CD4-positive, alpha-beta T cell treated with Interleukin-4 for 4 hours (primary cell): ENCODE measurements at places on chromosomes 1 and 21.

- DNase-seq, result no peak
These were observed 37.4 kb upstream of the HSD17B7 start for GRCh38 chr1:162753001-162753658.

GRCh38 chr1:147243228-147243685 is 773 bp downstream of the CHD1L start:
- no peak for DNase-seq

DNA sequence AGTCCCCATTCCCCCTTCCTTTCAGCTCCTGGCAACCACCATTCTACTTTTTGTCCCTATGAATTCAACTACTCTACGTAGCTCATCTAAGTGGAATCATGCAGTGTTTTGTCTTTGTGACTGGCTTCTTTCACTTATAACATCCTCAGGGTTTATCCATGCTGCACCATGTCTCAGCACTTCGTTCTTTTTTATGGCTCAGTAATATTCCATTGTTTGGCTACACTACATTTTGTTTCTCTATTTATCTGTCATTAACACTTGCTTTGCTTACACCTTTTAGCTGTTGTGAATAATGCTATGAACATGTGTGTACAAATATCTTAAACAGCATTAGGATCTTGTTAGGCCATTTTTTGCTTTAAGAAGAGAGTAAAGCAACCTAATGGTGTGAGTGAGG is 1.5 kb upstream of the MRPS14 start:
- DNase-seq, result no peak

- DNase-seq, result no peak
These were observed 109.4 kb downstream of the NAV1 start for GRCh38 chr1:201648066-201648906.

DNA sequence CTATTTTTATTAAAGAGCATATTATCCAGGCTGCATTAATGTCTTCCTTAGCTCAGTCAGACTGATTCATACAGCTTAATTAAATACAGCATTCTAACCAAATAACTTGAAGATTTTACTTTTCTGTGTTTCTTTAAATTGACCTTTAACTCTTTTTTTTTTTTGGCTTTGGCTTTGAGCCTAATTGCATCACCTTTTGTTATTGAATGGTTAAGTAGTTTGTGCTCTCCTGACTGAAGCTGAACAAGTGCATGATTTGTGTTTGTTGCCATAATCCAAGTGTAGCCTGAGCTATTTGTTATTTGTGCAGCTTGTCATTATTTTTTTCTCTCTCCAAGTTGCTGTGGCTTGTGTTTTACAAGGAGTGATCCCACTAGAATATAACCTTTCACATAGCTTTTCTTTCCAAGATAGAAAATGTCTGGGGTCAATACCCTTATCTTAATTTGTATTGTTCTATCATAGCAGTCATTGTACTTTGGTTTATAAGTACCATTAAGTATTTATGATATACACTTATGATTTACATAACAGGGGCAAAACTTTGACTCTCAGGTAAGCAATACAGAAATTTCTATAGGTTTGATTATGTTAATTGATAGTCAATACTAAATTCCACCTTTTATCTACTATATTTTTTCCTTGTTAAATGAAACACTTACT is 31.6 kb downstream of the CDC14A start:
- DNase-seq, result no peak

DNA sequence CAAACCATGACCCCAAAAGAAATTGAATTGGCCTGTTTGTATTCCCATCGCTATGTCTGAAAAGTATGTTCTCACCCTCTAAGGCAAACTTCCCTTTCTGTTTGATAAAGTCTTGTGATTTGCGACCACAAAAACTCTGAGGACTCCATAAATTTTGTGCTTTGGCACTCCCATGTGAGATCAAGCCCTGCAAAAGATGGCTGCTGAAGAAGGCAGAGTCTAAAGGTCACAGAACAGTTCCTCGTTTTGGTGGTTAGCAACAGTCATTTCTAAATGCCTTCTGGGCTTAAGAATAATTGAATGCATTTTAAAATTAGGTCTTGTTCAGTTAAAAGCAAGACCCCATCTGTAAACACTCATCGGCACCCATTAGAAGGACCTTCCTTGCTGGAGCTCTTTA is 441.6 kb downstream of the OMA1 start:
- no peak for DNase-seq

DNA sequence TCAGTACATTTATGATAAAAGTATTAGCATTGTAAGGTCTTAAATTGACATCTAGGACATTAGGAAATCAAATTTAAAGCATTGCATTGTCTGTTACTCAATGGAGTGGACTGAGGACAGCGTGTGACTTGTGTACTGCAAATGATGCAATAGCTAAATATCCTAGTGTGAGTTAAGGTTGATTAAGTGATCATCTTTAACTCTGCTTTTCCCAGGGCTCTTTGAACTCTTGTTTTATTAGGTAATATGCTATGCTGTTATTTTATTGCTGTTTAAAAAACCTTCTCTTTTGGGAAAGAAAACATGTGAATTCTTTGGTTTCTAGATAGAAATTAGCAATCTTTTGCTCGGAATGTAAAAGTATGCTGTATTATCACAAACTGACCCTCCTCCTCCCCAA is 38.6 kb downstream of the NFIA start:
- no peak for DNase-seq

DNA sequence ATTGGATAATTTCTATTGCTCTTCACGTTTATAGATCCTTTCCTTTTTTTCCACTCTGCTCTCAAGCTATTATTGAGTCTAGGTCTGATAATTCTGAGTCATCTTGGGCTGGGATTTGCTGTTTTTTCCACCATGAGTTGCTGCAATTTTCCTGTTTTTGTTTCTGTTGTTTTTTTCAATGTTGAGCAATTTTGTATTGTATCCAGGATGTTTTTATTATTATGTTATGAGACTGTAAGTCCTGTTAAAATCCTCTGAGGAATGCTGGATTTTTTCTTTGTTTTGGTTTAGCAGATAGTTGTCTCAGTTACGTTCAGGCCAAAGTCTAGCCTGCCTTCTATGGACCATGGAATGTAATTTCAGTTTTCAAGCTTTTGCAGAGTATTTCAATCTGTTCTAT is 13.0 kb upstream of the SLC35A3 start:
- no peak for DNase-seq

- no peak for DNase-seq
These were observed 71.4 kb upstream of the APOBEC4 start for GRCh38 chr1:183724350-183725042.

GRCh38 chr1:215407575-215407974 is 159.5 kb upstream of the KCTD3 start:
- DNase-seq, result no peak

- no peak for DNase-seq
These were observed 5.7 kb downstream of the GJA5 start for GRCh38 chr1:147754661-147755060.

- DNase-seq, result no peak
These were observed 217.4 kb downstream of the FGGY start for GRCh38 chr1:59514061-59514909.

GRCh38 chr1:115130786-115131185 is 41.5 kb upstream of the TSPAN2 start:
- no peak for DNase-seq

GRCh38 chr1:94772845-94773244 is 47.3 kb upstream of the SLC44A3 start:
- no peak for DNase-seq

DNA sequence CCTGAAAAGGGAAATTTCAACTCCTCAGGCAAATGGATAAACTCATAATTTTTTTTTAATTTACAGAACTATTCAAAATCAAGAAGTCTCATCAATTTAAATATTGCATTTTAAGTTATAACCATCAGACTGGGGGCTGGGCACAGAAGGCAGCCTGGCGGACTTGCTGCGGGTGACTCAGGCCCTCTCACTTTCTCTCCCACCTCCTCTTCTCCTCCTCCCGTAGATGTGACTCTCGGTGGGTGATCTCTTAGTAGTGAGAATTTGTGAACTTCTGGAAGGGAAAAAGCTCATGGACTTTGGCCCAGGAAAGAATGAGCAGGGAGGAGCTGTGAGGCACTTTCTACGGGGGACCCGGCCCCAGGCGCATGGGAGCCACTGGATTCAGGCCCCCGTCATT is 32.9 kb downstream of the CLIC6 start:
- DNase-seq, result no peak

- DNase-seq, result no peak
These were observed 26.6 kb downstream of the NIBAN1 start for GRCh38 chr1:184947497-184948256.

GRCh38 chr1:244065960-244066388 is 14.9 kb downstream of the ZBTB18 start:
- no peak for DNase-seq

- no peak for DNase-seq
These were observed 28.9 kb downstream of the RUNX3 start for GRCh38 chr1:24900985-24901781.

- no peak for DNase-seq
These were observed 43.7 kb downstream of the CDK18 start for GRCh38 chr1:205547936-205548827.

- no peak for DNase-seq
These were observed 391 bp upstream of the KIAA1614 start for GRCh38 chr1:180912211-180912800.

- DNase-seq, result no peak
These were observed 138.8 kb downstream of the VPS13D start for GRCh38 chr1:12368646-12369045.

GRCh38 chr1:165648919-165649572 is 18.0 kb downstream of the MGST3 start:
- DNase-seq, result no peak

GRCh38 chr21:45971616-45972352 is 9.8 kb upstream of the COL6A1 start:
- DNase-seq, result no peak

DNA sequence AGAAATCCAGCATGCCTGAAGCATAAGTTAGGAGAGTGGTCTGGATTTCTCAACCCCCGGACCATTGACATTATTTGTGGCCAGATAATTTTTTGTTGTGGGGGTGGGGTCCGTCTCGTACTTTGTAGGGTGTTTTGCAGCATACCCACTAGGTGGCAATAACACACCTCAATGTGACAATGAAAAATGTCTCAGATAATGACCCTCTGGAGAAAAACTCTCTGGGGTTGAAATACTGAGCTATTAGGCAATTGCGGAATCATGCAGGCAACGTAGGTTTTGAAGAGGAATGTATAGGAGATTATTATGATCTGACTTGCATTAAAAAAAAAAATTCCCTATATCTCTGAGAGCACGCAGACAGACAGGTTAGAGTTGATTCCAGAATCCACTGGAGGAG is 25.3 kb upstream of the RRP15 start:
- DNase-seq, result peak; percentile 7

DNA sequence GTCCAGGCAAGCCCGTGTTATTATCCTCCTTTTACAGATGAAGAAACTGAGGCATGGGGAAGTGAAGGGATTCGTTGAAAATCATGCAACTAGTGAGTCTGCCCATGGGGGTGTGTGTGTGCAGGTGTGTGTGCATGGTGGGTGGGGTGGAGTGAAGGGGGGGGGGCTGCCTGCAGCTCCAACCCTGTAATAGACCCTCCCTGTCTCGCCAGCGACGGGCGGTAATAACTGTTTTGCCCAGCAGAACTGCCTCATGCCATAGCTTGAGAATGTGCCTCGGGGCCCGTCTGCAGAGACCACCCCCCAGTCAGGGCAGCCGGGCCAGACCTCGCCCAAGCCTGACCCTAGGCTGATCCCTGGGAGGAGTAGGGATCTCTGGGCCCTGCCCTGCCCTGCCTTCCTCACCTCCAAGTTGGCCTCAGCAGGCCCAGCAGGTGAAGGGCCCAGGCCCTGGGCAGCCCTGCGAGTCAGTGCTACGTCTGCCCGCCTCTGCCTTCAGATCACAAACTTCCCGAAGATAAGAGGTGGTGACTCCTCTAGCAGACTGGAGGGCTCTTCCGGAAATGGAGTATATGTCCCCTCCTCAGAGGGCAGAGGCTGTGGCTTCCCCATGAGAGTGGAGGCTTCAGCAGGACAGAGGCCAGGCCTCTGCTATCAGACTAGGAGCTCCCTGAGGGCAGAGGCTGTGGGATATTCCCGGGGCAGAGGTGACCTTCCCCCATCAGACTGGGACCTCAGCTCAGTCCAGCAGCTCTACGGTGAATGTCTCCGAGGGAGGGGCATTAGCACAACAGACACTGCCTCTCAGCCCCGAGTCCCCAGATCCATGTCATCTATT is 15.7 kb upstream of the EPHA2 start:
- DNase-seq, result no peak

DNA sequence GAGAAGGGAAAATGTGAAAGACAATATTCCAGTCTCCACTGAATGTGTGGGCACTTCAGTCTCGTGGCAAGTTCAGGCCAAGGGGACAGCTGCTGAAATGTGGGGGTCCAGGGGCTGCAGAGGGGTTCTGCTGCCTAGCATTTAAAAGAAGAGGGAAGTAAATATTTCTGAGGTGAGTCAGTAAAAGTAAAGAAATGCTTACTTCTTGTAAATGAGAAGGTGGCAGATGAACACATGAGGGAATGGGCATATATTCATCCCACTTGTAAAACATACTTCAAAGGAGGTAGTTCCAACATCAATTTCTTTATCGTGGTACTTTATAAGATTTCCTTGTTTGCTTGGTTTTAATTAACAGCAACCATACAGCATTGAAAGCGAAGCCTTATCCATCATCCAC is 63.1 kb upstream of the HIVEP3 start:
- DNase-seq, result no peak

GRCh38 chr1:100457683-100458082 is 80.3 kb upstream of the GPR88 start:
- DNase-seq, result no peak

- DNase-seq, result no peak
These were observed 8.0 kb downstream of the ARHGEF16 start for GRCh38 chr1:3462356-3463012.

DNA sequence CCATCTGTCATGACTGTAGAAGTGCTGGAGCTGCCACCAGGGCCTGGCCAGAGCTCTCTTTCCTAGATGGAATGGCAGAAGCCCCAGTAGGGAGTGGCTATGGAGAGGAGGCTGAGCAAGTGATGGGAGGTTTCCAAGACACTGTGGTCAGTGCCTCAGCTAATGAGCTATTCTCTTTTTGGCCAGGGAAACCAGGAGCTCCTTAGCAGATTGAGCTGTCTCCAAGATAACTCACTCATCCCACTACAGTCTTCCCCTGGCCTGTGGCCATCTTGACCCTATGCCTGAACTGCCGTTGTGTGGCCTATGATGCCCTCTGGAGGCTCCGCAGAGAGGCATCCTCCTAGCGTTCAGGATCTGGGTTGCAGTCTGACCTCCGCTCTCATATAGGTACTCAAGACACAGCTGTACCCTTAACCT is 60.5 kb downstream of the ERI3 start:
- no peak for DNase-seq

DNA sequence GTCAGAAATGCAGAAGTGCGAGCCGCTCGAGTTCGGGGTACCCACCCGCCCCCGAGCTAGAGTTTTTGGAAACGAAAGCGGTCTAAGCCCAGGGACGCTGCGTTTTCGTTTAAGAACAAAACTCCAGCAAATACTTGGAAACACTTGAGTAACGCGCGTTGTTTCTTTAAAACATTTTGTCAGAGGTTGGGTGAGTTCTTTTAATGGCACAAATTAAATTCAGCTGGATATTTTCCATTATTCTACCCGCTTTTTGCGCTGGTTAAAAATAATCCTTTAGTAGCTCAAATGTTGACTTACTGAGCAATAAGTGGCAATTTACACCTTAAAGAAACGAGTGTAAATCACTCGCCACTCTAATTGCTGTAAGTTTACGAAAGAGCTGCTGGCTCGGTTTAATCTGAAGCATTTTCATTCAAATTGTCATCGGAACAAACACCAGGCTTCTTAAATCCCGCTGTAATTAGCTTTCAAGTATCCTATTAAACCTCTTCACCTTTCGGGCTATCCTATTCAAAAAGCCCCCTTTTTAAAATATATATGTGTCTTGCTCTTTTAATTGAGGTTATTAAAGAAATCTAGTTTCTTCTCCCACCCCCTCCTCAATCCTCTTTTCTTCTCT is 1.5 kb downstream of the LHX8 start:
- no peak for DNase-seq

- DNase-seq, result no peak
These were observed 106.6 kb upstream of the POU3F1 start for GRCh38 chr1:38153066-38153777.
